ENCODE measurements at places on chromosomes 4 and X.

GRCh38 chr4:151692821-151693673 is 67.8 kb downstream of the GATB start:
- DNase-seq, result no peak

DNA sequence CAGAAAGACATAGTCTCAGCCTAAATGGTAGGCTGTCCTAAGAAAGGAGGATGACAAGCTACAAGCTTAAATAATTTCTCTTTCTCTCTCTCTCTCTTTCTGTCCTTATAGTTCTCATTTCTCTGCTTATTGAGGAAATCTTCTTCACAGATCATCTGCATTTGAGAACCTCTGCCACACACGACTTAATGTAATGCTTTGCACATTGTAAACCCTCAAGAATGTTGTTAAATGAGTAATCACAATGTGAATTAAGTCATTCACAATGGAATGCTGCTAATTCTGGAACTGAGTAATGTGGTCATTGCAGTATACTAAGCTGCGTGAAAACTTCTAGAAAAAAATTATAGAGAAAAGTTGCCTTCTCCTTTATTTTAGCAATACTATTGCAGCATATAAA is 508.9 kb upstream of the FTHL17 start:
- no peak for DNase-seq

GRCh38 chr4:5503336-5503936 is 204.9 kb downstream of the EVC2 start:
- DNase-seq, result no peak

DNA sequence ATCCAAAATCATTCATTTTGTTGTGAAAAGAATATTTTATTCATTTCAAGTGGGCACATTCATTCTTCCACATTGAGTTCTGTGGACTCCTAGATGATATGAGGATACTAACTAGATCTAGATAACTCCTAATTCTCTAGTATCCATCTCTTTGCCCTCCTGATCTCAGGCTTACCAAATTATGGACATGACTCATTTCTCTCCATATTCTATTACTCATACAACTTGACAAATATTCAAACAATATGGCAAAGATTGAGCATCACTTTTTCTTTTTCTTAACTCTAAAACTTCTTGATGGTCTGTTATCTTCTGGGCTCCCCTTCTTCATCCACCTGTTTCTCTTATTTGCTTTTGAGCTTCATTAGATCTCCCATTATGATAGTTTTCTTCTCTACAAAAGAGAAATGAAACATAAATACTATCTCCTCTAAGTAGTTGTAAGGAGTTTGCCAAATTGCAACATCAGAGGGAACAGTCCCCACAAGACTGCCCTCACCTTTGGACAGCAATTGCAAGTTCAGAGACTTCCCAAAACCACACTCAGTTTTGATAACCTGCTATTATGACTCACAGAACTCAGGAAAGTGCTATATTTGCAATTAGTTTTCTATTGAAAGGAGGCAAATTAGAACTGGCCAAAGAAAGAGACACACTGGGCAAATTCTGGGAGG is 422.9 kb downstream of the SPRY1 start:
- no peak for DNase-seq

DNA sequence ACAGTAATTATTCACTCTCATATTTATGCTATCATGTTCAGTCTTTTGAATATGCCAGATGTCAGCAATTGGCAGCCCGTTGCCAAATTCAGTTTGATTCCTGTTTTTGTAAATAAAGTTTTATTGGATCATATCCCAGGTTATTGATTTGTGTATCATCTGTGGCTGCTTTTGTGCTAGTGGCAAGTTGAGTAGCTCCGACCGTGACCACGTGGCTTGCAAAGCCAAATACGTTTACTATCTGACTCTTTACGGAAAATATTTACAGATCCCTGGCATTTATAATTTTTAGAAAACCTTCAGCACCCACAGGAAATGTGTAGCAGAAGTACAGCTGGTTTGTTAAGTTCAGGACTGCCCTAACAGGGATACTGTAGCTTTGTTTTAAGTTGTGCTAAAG is 67.4 kb downstream of the VCX2 start:
- no peak for DNase-seq

DNA sequence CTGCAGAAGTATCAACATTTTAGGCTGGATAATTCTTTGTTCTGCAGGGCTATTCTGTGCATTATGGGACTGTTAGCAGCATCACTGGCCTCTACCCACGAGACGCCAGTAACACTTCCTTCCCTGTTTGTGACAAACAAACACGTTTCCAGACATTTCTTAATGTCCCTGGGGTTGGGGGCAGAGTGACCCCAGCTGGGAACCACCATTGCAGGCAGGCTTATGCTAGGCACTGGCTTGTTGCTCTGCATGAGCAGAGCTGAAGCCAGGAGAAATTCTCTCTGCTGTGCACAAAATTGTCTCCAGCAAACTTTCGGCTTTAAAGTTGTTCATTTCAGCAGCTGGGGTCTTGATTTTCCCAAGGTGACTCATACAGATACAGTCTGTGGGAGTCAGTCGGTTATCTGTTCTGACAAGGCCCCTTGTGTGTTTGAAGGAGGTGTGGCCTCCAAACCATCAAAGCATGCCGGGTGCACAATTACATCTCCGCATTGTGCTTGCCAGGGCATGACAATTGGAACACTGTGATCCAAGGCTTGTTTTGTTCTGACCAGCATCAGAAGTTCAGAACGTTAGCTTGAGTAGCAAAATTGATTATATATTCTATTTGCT is 156.4 kb upstream of the BOD1L1 start:
- no peak for DNase-seq

GRCh38 chr4:70863099-70863790 is 23.6 kb upstream of the GRSF1 start:
- no peak for DNase-seq

GRCh38 chr4:1155314-1155713 is 17.1 kb downstream of the SPON2 start:
- no peak for DNase-seq

- DNase-seq, result no peak
Observed at GRCh38 chrX:23228950-23229448, 105.7 kb upstream of the PTCHD1 start.

DNA sequence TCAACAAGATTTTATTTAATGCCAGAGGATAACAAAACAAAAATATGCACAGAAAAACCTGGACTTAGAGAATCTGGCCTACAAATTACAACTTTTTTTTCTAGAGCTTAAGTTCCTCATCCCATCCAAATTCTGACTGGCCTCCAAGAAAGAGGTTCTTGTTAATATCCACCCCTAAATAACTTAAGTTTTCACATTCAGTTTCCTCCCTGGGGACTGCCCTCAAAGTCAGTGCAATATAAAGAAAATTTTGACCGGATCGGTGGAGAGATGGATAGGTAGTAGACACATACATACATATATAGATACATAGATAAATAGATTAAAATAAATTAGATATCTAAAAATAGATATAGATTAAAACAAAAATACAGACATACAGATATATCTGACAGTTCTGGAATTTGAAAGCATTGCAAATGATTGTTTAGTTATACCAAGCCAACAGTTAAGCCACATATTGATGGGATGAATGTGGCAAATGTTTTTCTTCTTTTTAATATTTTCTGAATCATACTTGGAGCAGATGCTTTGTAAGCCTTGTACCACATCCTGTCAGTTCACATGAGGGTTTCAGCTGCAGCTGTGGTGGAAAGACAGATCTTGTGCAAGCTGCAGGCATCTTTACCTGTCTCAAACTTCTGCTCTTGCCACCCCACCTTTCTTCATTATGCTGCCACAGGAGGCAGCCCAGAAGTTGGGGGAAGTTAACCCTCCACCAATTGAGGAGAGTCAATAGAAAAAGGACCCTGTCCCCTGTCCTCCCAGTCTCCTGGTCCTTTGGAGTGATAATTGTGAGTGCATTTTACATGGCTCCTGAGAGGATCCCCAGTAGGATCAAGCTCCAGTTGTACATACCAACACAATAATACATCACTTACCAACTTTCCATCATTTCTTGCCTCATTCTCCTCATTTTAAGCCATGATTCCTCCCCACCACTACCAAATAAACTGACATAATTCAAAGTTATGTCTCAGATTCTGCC is 58.5 kb upstream of the PRDM8 start:
- DNase-seq, result no peak

DNA sequence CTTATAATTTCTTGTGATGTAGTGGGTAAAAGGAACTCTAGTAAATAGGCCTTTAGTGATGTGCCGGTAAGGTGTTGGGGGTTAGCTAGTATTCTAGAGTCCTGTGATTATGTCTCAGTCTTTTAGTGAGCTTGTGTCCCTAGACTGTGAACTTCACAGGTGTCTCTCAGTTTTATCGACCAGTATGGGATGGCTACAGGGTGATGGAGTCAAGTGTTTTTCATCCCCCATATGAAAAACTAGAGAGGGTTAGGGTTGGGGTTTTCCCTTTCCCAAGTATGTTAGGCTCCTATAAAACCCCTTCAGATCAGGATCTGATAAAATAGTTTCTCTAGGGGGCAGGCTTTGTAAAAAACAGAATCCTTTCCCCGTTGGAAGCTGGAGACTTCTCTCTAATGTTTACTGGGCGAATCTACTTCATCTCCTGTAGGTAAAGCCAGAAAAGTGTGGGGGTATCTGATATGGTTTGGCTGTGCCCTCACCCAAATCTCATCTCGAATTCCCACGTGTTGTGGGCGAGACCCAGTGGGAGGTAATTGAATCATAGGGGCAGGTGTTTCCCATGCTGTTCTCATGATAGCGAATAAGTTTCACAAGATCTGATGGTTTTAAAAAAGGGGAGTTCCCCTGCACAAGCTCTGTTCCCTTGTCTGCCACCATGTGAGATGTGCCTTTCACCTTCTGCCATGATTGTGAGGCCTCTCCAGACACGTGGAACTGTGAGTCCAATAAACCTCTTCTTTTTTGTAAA is 120.8 kb downstream of the DTHD1 start:
- DNase-seq, result no peak

DNA sequence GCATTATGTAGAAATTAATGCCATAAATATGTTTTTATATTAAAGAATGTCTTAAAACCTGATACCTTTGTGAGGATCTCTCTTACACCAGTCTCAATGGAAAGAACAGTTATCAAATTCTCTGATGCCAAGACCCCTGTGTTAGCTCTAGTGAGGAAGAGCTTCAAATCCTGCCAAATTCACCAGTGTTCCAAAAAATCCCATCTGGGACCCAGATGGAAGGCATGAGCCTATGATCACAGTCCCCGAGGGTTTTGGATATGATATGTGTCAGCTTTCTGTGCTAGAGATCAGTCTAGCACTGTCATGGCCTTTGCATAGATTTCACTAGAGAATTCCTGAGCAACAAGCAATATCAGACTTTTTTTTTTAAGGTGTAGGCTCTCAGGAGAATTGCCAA is 412.1 kb downstream of the UBE2NL start:
- no peak for DNase-seq
